ENCODE measurements at places on chromosomes 6 and 20.

GRCh38 chr6:87905101-87905641, 142.5 kb upstream of the SPACA1 start:
- no peak for DNase-seq

GRCh38 chr6:88380083-88380482, 213.9 kb upstream of the CNR1 start:
- peak; percentile 10 for DNase-seq

- DNase-seq = no peak
Measured at GRCh38 chr6:149480502-149481280, 4.1 kb downstream of the ZC3H12D start.

DNA sequence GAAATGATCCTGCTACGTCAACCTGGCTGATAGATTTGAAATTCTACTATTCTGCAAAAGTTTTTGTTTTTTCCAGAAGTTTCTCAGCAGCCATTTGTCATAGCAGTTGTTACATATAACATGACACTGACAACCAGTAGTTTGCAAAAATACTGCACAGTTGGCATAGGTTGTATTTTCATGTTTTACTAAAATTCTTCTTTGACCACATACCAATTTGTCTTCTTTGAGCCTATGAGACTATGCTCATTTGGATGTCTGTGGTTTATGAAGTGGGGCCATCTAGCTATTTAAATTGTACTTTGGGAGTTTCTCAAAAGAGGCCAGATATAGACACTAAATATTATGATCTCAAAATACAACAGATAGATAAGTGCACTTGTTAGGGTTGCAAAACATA, 104.9 kb upstream of the PREP start:
- no peak for DNase-seq

DNA sequence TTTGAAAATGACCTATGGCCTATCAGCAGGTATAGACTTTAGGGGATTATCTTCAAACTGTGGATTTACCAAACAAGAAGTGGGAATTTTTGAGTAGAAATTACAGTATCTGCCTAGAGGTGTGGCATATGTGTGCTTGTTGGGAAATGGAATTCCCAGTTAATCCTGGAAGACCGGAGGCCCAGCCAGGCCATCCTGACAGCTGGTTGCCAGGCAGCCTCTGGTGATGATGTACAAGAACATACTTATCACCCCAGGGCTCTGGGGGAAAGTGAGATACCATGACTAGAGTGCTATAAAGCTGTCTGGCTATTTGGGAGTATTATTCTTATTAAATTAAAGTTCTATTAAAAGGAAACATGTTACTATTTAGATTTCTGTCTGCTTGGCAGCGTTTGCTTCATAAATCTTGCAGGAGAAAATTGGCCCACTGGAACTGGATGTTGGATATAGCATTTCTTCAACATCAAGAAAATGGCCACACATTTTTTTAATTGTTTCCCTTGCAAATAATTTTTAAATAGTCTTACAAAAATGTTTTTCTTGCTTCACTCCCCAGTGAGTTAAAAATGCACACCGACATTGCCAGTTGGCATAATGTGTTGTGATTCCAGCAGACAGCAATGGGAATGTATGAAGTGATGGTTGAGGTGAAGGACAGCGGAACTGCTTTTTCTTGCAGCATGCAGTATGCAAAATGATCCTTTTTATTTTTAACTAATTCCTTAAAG, 187.8 kb downstream of the MYLK4 start:
- no peak for DNase-seq

- DNase-seq = peak; percentile 32
Measured at GRCh38 chr20:34473262-34473883, 42.8 kb upstream of the DYNLRB1 start.

All from hippocampal formation (tissue), 2 donors.